Osteoblast (primary cell): ENCODE measurements at places on chromosomes 6 and 20. TPM values are rescaled to one million over a fixed set of nuclear protein-coding genes. Genes with fewer than 3 reads are reported as not detected.
A peak's percentile ranks its signal among the peaks of the same experiment; 100 is the strongest.

Gene SS18L1
- 12.7 TPM in 2 replicates for total RNA-seq

DNA sequence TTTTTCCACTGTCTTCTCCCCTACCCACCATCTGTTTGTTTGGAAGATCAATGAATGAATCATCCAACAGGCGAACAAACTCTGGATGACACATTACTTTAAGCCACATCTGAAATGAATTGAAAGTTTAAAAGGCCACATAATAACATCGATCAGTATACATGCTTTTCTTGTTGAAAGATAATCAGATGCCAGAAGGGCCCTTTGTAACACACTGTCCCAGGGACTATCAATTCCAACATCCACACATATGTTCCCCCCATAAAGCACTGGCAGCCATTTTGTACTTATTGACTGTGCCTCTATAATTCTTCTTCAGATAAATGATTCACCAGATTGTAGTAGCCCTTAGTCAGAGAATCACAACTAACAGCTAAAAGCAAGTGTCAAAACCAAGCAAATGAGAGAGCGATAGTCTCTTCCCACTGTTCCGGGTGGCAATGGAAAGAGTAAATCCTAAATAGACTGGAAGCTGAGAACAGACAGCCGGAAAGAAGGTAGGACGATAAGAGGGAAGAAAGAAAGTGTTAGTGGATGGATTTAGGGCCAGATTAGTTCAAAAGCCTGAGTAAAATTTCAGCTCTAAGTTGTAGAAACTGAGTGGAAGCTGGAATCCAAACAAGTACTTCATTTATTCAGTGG is 184.9 kb upstream of the TENT5A start:
- H3K27me3 ChIP-seq, result no peaks in the 10 kb centered on the region
- peaks cover 36% of the 10 kb centered on the region for H3K4me1 ChIP-seq
- H3K27ac ChIP-seq, result peak overlapping the region; percentile 76
- no peaks in the 10 kb centered on the region for H3K36me3 ChIP-seq
- no peak for DNase-seq

Gene PRL
- total RNA-seq, result under 0.01 TPM in 1 of 2 replicates, not detected in the other

GRCh38 chr20:39632176-39632575 is 670.0 kb downstream of the DHX35 start:
- H3K27me3 ChIP-seq, result no peaks in the 10 kb centered on the region
- H3K4me3 ChIP-seq, result no peak overlapping the region
- DNase-seq, result no peak
- no peak overlapping the region for H3K27ac ChIP-seq

Gene FAXC
- 0.88 and 1.1 TPM in 2 replicates for total RNA-seq

DNA sequence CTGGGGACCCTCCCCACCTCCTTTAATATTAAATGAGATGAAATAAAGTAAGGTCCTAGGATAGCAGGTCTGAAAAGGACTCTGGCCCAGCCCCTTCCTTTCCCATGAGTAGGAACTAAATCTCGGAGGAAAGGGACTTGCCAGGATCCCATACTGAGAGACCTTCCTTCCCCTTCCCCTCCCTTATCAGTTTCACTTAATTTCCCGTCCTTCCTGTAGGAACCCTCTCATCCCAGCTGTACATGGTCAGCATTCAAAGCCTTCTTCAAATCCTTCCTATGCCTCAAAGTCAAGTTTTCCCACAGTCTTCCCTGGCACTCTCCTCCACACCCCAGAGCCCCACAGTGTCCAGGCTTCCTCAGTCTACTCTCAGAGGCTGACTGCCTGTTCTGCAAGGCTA is 71.3 kb upstream of the MYL9 start:
- H3K27ac ChIP-seq, result peak overlapping the region; percentile 20
- H3K4me1 ChIP-seq, result peaks cover 76% of the 10 kb centered on the region
- H3K36me3 ChIP-seq, result peaks cover 19% of the 10 kb centered on the region
- no peak for DNase-seq
- H3K27me3 ChIP-seq, result no peaks in the 10 kb centered on the region

GRCh38 chr6:106975738-106976064 is 1.2 kb upstream of the CD24 start:
- no peaks in the 10 kb centered on the region for H3K36me3 ChIP-seq
- DNase-seq, result peak; percentile 90
- peaks cover 53% of the 10 kb centered on the region for H3K27me3 ChIP-seq
- H3K4me1 ChIP-seq, result no peaks in the 10 kb centered on the region
- peak overlapping the region; percentile 65 for H3K4me3 ChIP-seq

Gene TUBB2B
- 5.6 and 9.0 TPM in 2 replicates for total RNA-seq

Gene ZSCAN23
- 6.9 and 7.4 TPM in 2 replicates for total RNA-seq

GRCh38 chr6:132067286-132067685 is 116.1 kb upstream of the CCN2 start:
- DNase-seq, result no peak
- H3K36me3 ChIP-seq, result no peaks in the 10 kb centered on the region
- H3K27ac ChIP-seq, result no peak overlapping the region
- no peaks in the 10 kb centered on the region for H3K27me3 ChIP-seq
- peaks cover 23% of the 10 kb centered on the region for H3K4me1 ChIP-seq

- H3K4me3 ChIP-seq, result no peak overlapping the region
- peaks cover 73% of the 10 kb centered on the region for H3K4me1 ChIP-seq
- no peak for DNase-seq
- no peaks in the 10 kb centered on the region for H3K27me3 ChIP-seq
- peaks cover 12% of the 10 kb centered on the region for H3K36me3 ChIP-seq
Measured at GRCh38 chr20:58551631-58552030, 36.4 kb upstream of the APCDD1L start.

- H3K27me3 ChIP-seq, result peaks cover 18% of the 10 kb centered on the region
- no peaks in the 10 kb centered on the region for H3K4me1 ChIP-seq
- no peak for DNase-seq
- no peaks in the 10 kb centered on the region for H3K36me3 ChIP-seq
- no peak overlapping the region for H3K27ac ChIP-seq
Measured at GRCh38 chr6:107823047-107823557, 1.0 kb downstream of the SCML4 start.

Gene RAD21L1
- total RNA-seq, result not detected in 2 replicates

Gene TENT5A
- total RNA-seq, result 79.6 and 82.9 TPM in 2 replicates
